ENCODE measurements at places on chromosomes 2 and 18. TPM values are rescaled to one million over a fixed set of nuclear protein-coding genes. Genes with fewer than 3 reads are reported as not detected.

Gene RAB6C
- not detected for total RNA-seq

Gene IL18R1
- total RNA-seq = 4.7 TPM

Gene CTAGE1
- not detected for total RNA-seq

Gene RGPD3
- 0.59 TPM for total RNA-seq

Gene MLPH
- 32.1 TPM for total RNA-seq

Gene NEB
- 0.29 TPM for total RNA-seq

Gene ARHGEF33
- total RNA-seq = 0.29 TPM

Gene XPO1
- total RNA-seq = 160 TPM

Gene POMC
- 0.59 TPM for total RNA-seq

Gene SDC1
- total RNA-seq = 11.8 TPM

Gene SERPINB3
- total RNA-seq = not detected

DNA sequence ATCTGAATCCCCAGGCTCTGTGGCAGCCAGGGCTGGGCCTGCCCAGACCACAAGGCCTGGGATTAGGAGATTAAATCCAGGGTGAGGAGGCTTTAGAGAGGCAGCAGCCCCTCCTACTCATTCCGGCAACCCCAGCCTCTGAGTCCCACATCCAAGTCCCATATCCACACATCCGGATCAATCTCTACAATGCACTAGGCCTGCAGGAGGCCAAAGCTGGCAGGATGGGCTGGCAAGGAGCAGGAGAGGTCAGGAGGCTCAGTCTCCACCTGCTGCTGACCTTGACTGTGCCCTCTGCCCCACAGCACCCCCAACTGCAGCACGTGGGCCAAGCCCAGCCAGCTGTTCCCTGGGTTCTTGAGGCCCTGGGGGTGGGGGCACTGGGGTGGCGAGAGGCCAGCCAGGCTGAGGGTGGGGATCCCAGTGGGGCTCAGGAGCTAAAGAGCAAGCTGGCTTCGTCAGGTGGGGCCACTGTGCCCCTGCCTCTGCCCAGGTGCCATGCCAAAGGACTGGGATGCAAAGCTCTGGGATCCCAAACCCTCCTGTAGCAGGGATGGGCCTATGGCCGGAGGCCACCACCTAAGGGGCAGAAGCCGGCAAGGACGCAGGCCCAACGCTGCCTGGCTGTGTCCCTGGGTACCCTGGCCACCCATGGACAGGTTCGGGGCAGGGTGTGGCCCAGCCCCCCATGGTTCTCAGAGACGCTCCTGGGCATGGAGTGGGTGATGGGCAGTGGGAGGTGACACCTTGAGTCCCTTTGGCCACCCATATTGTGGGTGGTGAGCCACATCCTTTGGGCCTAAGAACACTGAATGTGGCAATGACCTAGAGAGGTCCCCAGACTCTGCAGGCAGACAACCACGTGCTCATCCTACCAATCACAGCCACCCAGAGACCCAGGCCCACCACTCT is 3.2 kb downstream of the KIF1A start:
- peaks cover 23% of the 10 kb centered on the region for H3K27me3 ChIP-seq
- no peak overlapping the region for H3K27ac ChIP-seq
- DNase-seq = peak; percentile 80
- no peaks in the 10 kb centered on the region for H3K4me1 ChIP-seq
- H3K36me3 ChIP-seq = no peaks in the 10 kb centered on the region
- no peak overlapping the region for H3K4me3 ChIP-seq

GRCh38 chr2:66577321-66578053 is 142.6 kb downstream of the MEIS1 start:
- DNase-seq = no peak
- H3K27me3 ChIP-seq = peaks cover 63% of the 10 kb centered on the region
- peaks cover 16% of the 10 kb centered on the region for H3K4me1 ChIP-seq
- no peak overlapping the region for H3K27ac ChIP-seq

DNA sequence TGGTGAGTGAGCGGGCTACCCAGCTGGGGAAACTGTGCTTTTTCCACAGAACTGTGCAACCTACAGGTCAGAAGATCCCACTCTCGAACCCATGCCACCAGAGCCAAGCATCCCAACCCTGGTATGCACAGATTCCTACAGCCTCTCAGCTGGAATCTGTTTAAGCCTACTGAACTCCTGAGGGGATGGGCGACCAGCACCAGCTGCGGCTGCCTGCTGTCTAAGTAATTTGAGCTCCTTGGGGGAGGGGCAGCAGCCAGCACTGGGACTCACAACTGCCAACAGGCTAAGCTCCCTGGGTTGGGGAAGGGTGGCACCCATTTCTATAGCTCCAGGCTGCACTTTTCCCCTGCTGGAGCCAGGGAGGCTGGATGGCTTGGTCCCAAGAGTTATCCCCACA is 11.8 kb downstream of the CYP27C1 start:
- no peak overlapping the region for H3K27ac ChIP-seq
- H3K36me3 ChIP-seq = no peaks in the 10 kb centered on the region
- DNase-seq = no peak
- no peaks in the 10 kb centered on the region for H3K27me3 ChIP-seq

GRCh38 chr18:46555213-46555612 is 101.8 kb downstream of the LOXHD1 start:
- no peaks in the 10 kb centered on the region for H3K4me1 ChIP-seq
- DNase-seq = no peak
- no peak overlapping the region for H3K4me3 ChIP-seq
- no peaks in the 10 kb centered on the region for H3K27me3 ChIP-seq
- H3K36me3 ChIP-seq = no peaks in the 10 kb centered on the region

DNA sequence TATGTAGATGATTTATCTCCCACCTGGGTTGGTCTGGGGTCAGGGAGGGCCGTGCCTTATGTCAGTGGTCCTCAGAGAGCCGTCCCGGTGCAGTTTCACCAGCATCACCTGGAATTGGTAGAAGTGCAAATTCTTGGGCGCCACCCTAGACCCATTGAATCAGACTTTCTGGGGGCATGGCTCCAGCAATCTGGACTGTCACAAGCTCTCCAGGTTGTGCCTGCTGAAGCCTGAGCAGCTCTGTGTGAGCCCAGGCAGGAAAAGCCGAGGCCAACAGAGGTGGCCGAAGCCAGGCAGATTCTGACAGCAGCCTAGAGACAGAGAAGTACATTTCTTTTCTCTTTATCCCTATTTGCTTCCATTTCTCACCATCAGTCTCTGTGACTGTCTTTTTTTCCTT is 98.4 kb upstream of the SEC11C start:
- DNase-seq = no peak
- H3K36me3 ChIP-seq = no peaks in the 10 kb centered on the region
- H3K4me1 ChIP-seq = peaks cover 3% of the 10 kb centered on the region
- H3K4me3 ChIP-seq = no peak overlapping the region
- no peak overlapping the region for H3K27ac ChIP-seq

DNA sequence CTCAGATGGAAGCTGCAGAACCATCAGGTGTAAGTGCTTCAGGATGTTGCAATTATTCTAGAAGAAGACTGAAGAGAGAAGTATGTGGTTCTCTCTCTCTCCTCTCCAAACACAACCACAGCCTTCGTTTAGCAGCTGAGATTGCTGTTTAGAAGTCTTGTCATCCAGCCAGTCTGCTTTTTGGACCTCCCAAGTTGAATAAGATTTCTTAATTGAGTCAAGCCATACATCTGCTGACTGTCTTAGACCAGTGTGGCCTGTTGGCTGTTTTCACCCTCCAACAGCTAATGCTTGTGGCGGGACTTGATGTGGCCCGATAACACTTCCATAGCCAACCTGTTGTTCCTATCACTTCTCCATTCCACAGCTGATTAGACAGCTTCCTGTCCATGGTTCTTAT is 91.3 kb upstream of the TMEM17 start:
- peaks cover 29% of the 10 kb centered on the region for H3K4me1 ChIP-seq
- no peak for DNase-seq
- peak overlapping the region; percentile 77 for H3K27ac ChIP-seq
- H3K36me3 ChIP-seq = no peaks in the 10 kb centered on the region

DNA sequence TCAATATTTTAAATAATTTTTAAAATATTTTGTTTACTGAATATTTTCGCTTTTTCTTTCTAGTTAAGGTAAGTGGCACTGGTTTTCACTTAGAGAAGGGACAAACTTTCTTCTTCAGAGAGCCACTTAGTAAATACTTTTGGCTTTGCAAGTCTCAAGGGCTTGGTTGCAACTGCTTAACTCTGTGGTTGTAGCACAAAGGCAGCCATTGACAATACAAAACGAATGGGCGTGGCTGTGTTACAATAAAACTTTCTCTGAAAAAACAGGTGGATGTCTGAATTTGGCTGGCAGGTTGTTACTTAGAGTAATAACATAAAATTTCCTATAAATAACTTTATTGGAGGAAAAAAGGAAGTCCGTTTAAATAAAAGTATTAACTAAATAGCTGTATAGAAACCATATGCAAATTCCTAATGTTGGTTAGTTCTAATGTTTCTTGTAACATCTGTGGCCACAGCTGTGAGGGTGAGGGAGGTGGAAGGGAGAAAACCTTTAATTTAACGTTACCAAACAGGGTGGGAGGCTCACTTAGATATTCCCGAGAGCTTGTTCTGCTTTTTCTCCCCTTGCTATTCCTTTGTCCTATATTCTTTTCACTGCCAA is 62.4 kb upstream of the TNP1 start:
- H3K27ac ChIP-seq = no peak overlapping the region
- H3K27me3 ChIP-seq = no peaks in the 10 kb centered on the region
- DNase-seq = no peak
- H3K4me3 ChIP-seq = no peak overlapping the region
- peaks cover 4% of the 10 kb centered on the region for H3K4me1 ChIP-seq
- H3K36me3 ChIP-seq = no peaks in the 10 kb centered on the region

GRCh38 chr2:22999951-23000350 is 385.0 kb upstream of the KLHL29 start:
- no peak overlapping the region for H3K4me3 ChIP-seq
- H3K27ac ChIP-seq = no peak overlapping the region
- H3K4me1 ChIP-seq = no peaks in the 10 kb centered on the region

- H3K4me1 ChIP-seq = peaks cover 6% of the 10 kb centered on the region
- peaks cover 35% of the 10 kb centered on the region for H3K36me3 ChIP-seq
- no peak for DNase-seq
- no peak overlapping the region for H3K27ac ChIP-seq
- H3K4me3 ChIP-seq = no peak overlapping the region
Observed at GRCh38 chr2:11187731-11188130, 32.5 kb downstream of the SLC66A3 start.

- H3K27me3 ChIP-seq = no peaks in the 10 kb centered on the region
- H3K4me1 ChIP-seq = no peaks in the 10 kb centered on the region
- no peak overlapping the region for H3K27ac ChIP-seq
Observed at GRCh38 chr2:98419544-98419943, 25.1 kb upstream of the INPP4A start.

DNA sequence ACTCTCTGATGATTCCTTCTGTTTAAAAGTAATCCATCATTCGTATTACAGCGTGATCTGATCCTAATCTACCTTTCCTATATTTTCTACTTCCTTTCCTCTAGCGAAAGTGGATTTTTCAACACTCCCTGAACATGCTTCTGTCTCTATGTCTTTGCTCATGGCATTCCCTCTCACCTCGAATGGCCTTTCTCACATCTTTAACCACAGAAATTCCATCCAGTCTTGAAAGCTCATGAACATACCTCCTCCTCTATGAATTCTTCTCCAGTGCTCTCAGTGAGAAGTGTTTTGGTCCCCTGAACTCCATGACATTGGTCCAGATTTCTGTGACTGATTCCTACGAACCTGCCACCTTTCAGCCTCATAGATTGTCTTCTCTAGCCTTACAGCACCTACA is 323.2 kb downstream of the RAD51AP2 start:
- H3K27ac ChIP-seq = no peak overlapping the region
- H3K36me3 ChIP-seq = no peaks in the 10 kb centered on the region

DNA sequence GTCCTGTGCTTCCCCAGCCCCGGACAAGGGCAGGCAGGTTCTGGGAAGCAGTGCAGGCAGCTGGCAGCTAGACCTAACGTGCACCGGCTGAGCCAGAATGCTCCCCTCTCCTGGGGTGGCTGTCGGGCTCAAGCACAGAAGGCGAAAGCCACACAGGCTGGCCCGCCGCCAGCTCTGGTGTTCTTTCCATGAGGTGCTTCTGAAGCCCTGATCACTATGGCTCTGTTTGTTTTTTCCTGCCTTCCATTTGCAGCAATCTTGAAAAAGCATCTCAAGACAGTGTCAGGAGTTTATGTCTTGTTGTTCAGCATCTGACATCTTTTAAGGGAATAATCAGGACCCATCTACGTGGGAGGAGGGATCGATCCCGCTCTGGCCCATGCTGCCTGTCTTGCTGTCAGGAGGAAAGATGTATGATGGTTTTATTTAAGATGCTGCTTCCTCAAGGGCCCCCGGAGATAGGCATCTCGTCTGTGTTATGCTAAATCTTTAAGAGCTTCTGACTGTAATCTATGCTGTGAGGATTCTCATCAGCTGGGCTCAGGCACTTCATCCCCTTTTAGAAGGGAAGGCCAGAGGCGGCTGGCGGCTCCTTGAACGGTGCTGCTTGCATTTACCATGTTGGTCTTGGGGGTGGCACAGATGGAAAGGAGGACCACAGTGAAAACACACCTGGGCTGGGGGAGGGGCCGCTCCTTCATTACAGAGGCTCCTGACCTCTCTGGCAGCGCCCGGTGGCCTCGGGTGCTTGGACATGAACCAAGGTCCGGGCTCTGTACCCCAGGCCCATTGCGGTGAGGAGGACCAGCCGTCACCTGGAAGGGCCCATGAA is 118.5 kb upstream of the HDAC4 start:
- no peak overlapping the region for H3K4me3 ChIP-seq
- no peaks in the 10 kb centered on the region for H3K27me3 ChIP-seq
- H3K4me1 ChIP-seq = no peaks in the 10 kb centered on the region
- peak; percentile 64 for DNase-seq
- no peaks in the 10 kb centered on the region for H3K36me3 ChIP-seq

DNA sequence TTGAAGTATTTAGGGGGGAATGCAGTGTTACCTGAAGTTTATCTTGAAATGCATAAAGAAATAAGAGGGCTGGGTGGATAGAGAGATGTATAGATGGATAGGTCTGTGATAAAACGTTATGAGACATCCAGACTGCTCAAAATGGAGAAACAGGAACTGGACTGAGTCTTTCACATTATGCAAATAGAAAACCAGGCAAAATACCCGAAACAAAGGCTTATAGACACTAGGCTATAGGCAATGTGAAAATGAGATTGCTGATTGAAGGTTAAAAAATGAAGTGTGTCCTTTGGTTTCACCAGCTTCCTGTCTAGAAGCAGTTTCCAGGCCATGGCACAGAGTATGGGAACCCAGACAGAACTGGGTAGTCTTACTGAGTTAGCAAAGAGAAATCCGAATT is 24.9 kb upstream of the SLC3A1 start:
- no peak overlapping the region for H3K27ac ChIP-seq
- no peaks in the 10 kb centered on the region for H3K4me1 ChIP-seq
- H3K27me3 ChIP-seq = peaks cover 3% of the 10 kb centered on the region
- no peak for DNase-seq
- H3K4me3 ChIP-seq = no peak overlapping the region
- H3K36me3 ChIP-seq = no peaks in the 10 kb centered on the region

DNA sequence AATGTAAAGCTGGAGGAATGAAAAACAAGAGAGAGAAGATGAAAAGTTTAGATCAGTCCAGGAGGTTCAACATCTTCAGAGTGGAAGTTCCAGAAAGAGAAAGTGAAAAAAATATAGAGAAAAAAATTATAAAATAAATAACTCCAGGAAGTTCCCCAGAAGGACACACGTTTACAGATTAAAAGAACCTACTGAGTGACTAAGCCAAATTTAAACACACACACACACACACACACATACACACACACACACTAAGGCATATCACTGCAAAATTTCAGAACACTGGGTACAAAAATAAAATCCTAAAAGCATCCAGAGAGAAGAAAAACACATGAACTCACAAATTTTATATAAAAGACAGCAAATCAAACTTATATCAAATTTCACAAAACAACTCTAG is 85.9 kb upstream of the PMAIP1 start:
- no peaks in the 10 kb centered on the region for H3K36me3 ChIP-seq
- peaks cover 17% of the 10 kb centered on the region for H3K4me1 ChIP-seq
- H3K27ac ChIP-seq = peak overlapping the region; percentile 87
- no peak for DNase-seq
- H3K27me3 ChIP-seq = no peaks in the 10 kb centered on the region
